Panc1 (cell line): ENCODE measurements at places on chromosomes 4 and X. TPM values are rescaled to one million over a fixed set of nuclear protein-coding genes. Genes with fewer than 3 reads are reported as not detected.

The PCDH10 gene
- total RNA-seq, result not detected

The EFHC2 gene
- total RNA-seq, result 0.28 TPM

DNA sequence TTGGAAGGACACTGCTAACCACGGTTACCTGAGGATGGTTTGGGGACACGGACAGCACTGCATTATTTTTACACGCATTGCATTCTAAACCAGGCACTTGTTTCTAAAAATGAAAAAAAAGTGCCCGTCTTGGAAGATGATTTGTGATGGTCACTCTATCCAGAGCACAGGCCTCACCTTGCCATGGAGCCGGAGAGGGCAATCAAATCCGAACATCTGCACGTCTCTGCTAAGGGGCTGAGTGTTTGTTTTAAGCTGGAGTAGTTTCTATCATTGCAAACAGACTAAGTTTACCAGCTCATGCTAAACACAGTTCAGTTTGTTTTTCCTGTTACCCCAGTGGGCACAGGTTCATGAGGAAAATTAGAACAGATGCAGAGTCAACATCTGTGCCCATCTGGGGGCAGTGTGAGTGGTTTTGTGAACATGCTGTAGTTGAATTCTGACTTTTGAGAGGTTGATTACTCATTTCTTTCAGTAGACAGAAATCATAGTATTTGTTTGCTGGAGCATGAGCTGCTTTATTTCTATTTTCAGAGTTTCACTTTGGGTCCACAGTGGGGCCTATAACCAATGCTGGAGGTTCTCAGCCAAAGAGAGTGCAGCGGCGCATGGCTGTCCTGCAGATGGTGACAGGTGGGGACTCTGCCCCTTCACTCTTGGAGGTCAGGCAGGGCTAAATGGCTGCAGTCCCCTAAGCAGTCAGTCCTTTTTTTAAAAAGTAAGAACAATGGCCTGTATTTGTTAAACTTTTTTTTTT, 65.4 kb upstream of the ENPP6 start:
- no peak for DNase-seq

DNA sequence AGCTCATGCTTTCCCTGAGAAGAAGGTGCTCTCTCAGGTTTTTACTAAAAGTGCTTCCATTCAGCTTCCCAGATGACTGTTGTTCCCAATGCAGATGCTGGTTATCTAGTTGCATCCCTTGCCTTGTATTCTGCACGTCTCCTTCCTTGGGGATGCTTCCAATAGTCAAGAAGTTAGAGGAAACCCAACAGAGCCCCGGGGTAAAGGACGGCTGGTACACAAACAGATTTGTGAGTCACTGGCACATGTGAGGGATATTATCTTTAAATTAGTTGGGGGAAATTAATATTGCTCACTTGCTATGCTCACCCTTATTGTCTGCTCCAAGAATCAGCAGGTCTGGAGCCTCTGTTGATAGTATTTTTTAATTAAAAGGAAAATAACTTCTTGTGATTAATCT, 465.2 kb upstream of the BOD1L1 start:
- DNase-seq, result no peak

- DNase-seq, result no peak
These were observed 86.3 kb downstream of the ITIH6 start for GRCh38 chrX:54711735-54712134.

DNA sequence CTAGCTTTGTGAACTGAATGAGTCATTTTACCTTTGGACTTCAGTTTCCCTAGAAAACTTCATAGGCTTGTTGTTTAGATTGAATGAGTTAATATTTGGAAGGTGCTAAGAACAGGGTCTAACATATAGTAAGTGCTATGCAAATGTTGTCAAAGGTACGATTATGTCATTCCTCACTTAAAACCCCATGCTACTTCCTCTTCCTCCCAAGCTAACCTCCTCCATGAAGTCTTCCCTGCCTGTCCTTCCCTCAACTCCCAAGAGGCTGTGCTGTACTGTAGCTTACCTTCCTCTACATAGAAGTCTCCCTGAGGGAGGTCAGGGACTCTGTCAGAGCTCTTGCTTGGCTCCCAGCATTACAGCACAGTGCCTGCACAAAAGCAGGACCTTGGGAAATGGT, 103.4 kb upstream of the PJA1 start:
- DNase-seq, result no peak

The POF1B gene
- 0.08 TPM for total RNA-seq

The HERC5 gene
- total RNA-seq, result 6.7 TPM

DNA sequence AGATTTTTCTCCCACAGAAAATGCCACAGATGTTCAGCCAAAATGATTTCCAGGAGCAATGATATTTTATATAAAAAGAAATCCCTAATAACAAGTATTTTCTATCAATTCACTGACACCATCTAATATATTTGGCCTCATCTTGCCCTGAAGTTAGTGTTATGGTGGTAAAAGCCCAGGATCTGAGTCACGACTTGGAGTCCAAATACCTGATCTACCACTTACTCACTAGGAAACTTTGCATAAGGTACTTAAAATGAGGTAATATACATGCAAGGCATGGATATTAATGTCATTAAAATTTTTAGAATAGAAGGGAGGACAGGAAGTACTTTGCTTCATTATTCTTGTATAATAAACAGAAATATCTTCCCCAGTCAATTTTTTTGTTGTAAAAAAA, 16.3 kb downstream of the PPP3CA start:
- no peak for DNase-seq

GRCh38 chrX:482192-482701, 95.5 kb upstream of the PPP2R3B start:
- DNase-seq, result no peak

- no peak for DNase-seq
These were observed 130.2 kb downstream of the CHRDL1 start for GRCh38 chrX:110665223-110666002.

The NRK gene
- 0.03 TPM for total RNA-seq

- no peak for DNase-seq
These were observed 291.8 kb downstream of the FBXW7 start for GRCh38 chr4:152243896-152244595.

DNA sequence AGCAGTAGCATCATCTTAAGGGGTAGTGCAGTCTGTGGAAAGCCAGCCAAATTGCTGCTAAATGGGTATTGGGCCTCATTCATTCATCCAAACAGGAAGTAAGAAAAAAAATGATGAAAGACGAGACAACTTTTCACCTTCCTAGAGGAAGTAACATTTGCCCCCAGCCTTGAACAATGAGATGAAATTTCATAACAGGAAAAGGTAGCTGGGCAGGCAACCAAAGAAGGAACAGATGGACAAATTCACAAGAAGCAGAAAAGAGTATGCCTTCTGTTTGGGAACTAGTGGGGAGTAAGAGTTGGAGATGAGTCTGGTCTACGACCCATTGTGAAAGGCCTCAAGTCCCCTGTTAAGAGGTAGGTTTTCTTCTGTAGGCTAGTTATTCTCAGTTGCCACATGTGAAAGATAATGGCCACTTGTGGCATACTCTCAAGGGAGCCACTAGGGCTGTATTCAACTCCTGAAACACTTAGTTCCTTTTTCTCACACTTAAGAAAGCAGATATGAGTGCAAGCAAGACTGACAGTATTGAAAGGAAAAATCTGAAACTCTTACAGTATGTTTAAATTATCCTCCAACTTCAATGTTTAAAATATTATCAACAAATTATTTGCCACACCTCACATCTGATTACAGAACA, 190.4 kb downstream of the AR start:
- DNase-seq, result no peak

- no peak for DNase-seq
These were observed 48.4 kb downstream of the TBC1D14 start for GRCh38 chr4:6957994-6958393.

The MAGEA12 gene
- total RNA-seq, result not detected

DNA sequence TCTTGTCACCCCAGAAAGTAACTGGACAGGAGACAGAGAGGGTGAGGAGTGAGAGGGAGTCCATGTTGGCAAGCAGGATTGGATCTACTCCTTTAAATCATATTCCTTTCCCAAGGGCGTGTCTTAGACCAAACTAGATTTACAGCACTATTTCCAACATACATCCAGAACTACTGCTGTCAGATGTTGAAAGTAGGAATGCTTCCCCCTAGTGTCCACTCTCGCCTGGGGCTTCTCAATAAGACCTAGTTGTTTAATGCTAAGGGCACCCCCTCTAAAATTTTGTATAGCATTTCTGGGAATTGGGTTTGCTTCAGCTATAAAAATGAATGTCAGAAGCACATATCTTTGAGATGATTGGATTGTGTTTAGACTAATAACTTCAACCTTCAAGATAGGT, 13.3 kb downstream of the OFD1 start:
- no peak for DNase-seq

DNA sequence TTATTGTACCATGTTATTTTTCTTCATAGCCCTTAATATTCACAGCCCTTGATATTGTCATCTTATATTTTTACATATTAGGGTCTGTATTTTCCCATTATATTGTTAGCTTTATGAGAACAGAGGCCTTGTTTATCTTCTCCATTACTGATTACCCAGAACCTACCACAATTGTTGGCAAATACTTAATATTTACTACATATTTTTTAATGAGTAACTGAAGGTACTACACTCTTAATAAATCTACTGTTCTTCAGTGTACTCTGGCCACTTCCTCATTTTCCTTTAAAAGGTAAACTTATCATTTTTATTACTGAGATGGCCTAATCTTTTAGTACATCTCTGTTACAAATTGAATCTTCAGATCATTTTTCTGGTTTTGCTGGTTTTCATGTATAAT, 133.5 kb downstream of the COL4A5 start:
- no peak for DNase-seq

The ADGRA3 gene
- 41.2 TPM for total RNA-seq

DNA sequence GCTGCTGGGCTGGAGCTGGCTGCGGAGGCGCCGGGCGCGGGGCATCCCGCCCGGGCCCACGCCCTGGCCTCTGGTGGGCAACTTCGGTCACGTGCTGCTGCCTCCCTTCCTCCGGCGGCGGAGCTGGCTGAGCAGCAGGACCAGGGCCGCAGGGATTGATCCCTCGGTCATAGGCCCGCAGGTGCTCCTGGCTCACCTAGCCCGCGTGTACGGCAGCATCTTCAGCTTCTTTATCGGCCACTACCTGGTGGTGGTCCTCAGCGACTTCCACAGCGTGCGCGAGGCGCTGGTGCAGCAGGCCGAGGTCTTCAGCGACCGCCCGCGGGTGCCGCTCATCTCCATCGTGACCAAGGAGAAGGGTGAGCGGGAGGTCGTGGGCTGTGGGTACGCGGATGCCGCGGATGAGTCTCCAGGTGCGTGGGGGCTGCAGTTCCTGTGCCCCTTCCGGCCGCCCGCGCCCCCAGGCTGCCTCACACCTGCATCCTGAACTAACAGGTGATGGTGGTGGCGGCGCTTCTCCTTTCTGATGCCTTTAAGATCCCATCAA, 499 bp downstream of the CYP2U1 start:
- no peak for DNase-seq

The HOPX gene
- total RNA-seq, result not detected

The CT47B1 gene
- not detected for total RNA-seq

The SRPX gene
- 0.23 TPM for total RNA-seq

GRCh38 chrX:41095908-41096307, 10.7 kb downstream of the USP9X start:
- no peak for DNase-seq

DNA sequence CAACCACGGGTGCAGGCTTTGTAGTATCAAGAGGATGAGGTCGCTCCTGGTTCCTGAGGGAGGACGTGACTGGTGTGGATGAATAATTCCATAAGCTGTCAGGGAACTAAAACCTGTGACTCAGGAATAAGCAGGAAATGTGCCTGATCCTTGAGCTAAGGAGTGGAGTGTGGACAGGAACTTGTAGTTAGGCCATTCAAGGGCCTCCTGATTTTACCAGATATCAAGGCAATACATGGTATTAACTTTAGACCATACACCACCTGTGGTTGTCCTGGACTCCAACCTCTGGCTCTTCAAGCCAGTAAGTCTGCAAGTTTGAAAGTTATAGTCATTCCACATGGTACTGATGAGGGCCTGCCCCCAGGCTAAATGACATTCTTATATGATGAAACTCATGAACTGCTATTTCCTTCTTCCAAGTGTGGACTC, 12.1 kb upstream of the ING2 start:
- DNase-seq, result no peak

GRCh38 chr4:8666581-8666980, 74.0 kb downstream of the CPZ start:
- no peak for DNase-seq
